ENCODE measurements at places on chromosomes 16 and 17.

DNA sequence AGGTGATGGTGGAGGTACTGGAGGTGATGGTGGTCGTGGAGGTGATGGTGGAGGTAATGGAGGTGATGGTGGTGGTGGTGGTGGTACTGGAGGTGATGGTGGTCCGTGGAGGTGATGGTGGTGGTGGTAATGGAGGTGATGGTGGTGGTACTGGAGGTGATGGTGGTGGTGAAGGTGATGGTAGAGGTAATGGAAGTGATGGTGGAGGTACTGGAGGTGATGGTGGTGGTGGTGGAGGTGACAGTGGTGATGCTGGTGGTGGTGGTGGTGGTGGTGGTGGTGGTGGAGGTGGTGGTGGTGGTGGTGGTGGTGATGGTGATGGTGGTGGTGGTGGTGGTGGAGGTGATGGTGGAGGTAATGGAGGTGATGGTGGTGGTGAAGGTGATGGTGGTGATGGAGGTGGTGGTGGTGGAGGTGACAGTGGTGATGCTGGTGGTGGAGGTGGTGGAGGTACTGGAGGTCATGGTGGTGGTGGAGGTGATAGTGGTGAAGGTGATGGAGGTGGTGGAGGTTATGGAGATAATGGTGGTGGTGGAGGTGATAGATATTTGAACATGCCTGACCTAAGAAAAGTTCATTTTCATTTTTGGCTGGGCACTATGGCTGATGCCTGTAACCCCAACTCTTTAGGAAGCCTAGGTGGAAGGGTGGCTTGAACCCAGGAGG, 55.0 kb downstream of the RNF213 start:
- no peak for DNase-seq

DNA sequence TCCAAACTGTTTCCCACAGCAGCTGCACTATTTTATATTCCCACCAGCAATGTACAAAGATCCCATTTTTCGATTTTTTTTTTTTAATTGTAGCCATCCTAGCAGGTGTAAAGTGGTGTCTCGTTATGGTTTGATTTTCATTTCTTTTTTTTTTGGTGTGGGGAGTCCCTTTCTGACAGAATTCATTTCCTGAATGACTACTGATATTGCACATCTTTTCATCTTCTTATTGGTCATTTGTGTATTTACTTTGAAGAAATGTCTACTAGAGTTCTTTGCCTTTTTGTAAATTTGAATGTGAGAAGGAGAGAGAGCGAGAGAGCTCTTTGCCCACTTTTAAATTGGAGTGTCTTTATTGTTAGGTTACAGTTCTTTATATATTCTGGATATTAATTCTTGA, 14.0 kb downstream of the CYB5B start:
- DNase-seq, result no peak

GRCh38 chr16:59173408-59173831, 439.3 kb upstream of the GOT2 start:
- DNase-seq, result no peak

GRCh38 chr17:4946312-4946976, 1.9 kb downstream of the PFN1 start:
- no peak for DNase-seq

Measured in fibroblast of skin of right biceps (primary cell).